HT-29 (cell line): ENCODE measurements at places on chromosomes 12 and 14. TPM values are rescaled to one million over a fixed set of nuclear protein-coding genes. Genes with fewer than 3 reads are reported as not detected.

Gene TMCC3
- total RNA-seq = 2.9 and 3.0 TPM in 2 replicates

Gene DNAH10
- under 0.01 TPM in 1 of 2 replicates, not detected in the other for total RNA-seq

Gene KRT2
- not detected in 2 replicates for total RNA-seq

Gene NANOG
- not detected in 2 replicates for total RNA-seq

Gene MYO1H
- not detected in 2 replicates for total RNA-seq

Gene KRT75
- total RNA-seq = 0.08 TPM in 2 replicates

Gene VWF
- under 0.01 TPM in 1 of 2 replicates, not detected in the other for total RNA-seq

Gene ST8SIA1
- total RNA-seq = not detected in 2 replicates

Gene KRT3
- total RNA-seq = not detected in 2 replicates

Gene MAP1LC3B2
- 0.73 TPM in 1 of 2 replicates, not detected in the other for total RNA-seq

Gene FRS2
- 8.0 and 11.5 TPM in 2 replicates for total RNA-seq

Gene RILPL1
- 1.7 and 2.4 TPM in 2 replicates for total RNA-seq

Gene TGFB3
- total RNA-seq = 0.65 and 2.9 TPM in 2 replicates

Gene MGST1
- total RNA-seq = 48.4 and 49.4 TPM in 2 replicates

Gene EIF2S3B
- 0.18 and 0.43 TPM in 2 replicates for total RNA-seq

Gene PLA2G1B
- total RNA-seq = not detected in 2 replicates

Gene DDN
- 0.66 and 0.83 TPM in 2 replicates for total RNA-seq
